ENCODE measurements at places on chromosomes 6 and 20. TPM values are rescaled to one million over a fixed set of nuclear protein-coding genes. Genes with fewer than 3 reads are reported as not detected.

DNA sequence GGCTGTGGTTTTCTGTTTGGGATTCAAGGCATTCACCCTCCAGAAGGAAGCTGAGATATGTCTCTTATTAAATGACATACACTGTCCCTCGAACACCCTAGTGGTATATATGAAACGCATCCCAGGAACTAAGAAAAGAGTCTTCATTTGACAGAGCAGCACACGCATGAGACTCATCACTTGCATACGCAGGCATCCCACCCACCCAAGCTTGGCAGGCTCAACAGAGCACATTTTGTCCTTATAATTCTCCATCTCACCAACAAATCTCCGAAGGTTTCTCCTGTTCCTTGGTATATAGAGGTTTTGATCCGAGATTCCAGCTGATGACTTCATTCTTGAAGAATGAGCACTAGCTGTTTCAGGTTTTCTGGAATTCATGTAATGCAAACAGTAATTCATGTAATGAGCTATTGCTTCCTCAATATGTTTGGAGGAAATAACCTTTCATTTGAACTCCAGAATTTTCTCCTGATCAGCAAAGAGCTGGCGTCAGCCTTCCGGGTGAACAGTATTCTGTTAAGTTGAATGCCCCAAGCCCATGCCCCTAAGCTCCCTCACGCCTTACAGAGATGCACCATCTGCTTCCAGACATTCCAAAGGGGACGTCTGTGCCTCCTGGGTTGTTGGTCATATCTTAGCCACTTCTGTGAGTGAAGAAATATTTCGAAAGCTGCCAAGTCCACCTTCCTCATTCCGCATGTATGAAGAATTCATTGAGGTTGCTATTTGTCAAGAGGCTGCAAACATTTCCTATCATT lies 66.0 kb upstream of the CDH4 start:
- peaks cover 13% of the 10 kb centered on the region for H3K27me3 ChIP-seq
- no peak overlapping the region for H3K27ac ChIP-seq
- H3K4me1 ChIP-seq: no peaks in the 10 kb centered on the region
- no peak for DNase-seq

DNA sequence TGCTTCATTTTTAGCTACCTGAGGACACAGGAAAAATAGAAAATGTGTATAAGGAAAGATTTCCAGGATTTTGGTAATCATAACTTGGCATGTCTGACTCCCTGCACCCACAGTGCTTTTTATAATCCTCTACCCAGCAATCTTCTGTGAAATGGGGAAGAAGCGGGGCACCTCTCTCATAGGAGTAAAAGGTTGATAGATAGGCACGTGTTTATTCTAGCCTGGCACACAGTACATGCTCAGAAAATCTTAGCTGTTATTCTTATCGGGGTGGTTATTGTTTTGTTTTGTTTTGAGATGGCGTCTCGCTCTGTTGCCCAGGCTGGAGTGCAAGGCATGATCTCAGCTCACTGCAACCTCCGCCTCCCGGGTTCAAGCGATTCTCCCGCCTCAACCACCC lies 87.7 kb upstream of the SALL4 start:
- H3K27ac ChIP-seq: peak overlapping the region; percentile 94
- no peak for DNase-seq
- no peaks in the 10 kb centered on the region for H3K36me3 ChIP-seq
- peaks cover 64% of the 10 kb centered on the region for H3K4me1 ChIP-seq
- no peak overlapping the region for H3K4me3 ChIP-seq

GRCh38 chr20:58225452-58226200 lies 2.8 kb downstream of the ANKRD60 start:
- H3K36me3 ChIP-seq: no peaks in the 10 kb centered on the region
- H3K27me3 ChIP-seq: peaks cover 61% of the 10 kb centered on the region
- H3K27ac ChIP-seq: no peak overlapping the region
- DNase-seq: no peak

The EYA2 gene
- 1.8 TPM for total RNA-seq

GRCh38 chr6:41659935-41660334 lies 21.7 kb downstream of the MDFI start:
- H3K27me3 ChIP-seq: no peaks in the 10 kb centered on the region
- H3K4me1 ChIP-seq: peaks cover 22% of the 10 kb centered on the region
- DNase-seq: no peak
- no peak overlapping the region for H3K27ac ChIP-seq
- no peak overlapping the region for H3K4me3 ChIP-seq

The BAG2 gene
- 0.84 TPM for total RNA-seq

DNA sequence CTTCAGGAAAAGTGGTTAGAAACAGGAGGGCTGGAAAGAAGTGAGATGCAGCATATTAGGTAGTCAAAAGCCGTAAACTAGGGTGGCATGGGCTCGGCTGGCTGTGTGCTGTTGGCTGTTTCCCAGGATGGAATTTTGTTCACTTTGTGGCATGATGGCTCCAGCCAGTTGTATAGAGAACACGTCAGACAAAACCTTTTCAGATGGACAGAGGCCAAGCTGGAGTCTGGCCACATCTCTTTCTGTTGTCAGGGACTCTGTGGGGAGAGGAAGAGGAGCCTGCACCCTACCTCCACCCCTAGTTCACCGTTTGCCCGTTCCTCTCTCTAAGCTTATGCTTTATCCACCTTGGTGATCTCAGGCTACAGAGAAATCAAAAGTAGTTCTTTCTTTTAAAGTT lies 22.0 kb downstream of the C6orf89 start:
- no peak overlapping the region for H3K27ac ChIP-seq
- peak; percentile 16 for DNase-seq
- peaks cover 14% of the 10 kb centered on the region for H3K4me1 ChIP-seq
- H3K27me3 ChIP-seq: no peaks in the 10 kb centered on the region

GRCh38 chr6:160999516-160999915 lies 7.9 kb downstream of the MAP3K4 start:
- no peaks in the 10 kb centered on the region for H3K27me3 ChIP-seq
- no peak for DNase-seq
- no peak overlapping the region for H3K27ac ChIP-seq
- H3K36me3 ChIP-seq: no peaks in the 10 kb centered on the region

DNA sequence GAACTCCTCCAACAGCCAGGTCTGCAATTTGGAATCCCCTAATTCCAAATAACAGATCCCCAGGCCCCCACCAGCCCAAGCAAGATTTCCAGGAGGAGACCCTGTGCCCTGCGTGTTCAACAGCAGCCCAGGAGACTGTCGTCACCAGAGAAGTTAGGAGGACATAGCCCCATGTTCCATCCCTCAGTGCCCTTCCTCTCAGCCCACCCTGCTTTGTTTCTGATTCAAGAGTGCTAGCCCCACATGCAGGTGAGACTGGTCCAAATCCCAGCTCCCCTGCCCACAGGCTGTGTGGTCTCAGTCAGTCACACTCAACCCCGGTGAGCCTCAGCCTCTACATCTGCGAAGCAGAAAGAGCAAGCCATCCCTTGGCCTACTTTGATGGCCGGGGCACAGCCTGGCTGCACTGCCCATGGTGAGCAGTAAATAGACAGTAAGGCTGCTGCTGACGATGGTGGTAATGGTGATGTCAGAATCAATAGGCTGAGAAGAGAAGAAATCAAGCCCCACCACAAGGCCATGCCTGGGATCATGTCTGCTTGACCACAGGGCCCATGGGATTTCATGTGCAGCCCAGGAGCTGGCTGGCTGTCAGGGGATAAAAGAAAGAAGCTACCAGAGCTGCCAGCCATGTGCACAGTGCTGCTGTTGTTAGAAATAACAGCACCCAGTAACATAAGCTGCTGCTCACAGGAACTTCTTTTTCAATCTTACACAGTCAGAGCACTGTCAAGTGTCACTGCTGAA lies 51.5 kb upstream of the NXT1 start:
- H3K36me3 ChIP-seq: no peaks in the 10 kb centered on the region
- H3K4me3 ChIP-seq: no peak overlapping the region
- no peak for DNase-seq
- no peak overlapping the region for H3K27ac ChIP-seq
- H3K4me1 ChIP-seq: peaks cover 18% of the 10 kb centered on the region
- H3K27me3 ChIP-seq: no peaks in the 10 kb centered on the region

DNA sequence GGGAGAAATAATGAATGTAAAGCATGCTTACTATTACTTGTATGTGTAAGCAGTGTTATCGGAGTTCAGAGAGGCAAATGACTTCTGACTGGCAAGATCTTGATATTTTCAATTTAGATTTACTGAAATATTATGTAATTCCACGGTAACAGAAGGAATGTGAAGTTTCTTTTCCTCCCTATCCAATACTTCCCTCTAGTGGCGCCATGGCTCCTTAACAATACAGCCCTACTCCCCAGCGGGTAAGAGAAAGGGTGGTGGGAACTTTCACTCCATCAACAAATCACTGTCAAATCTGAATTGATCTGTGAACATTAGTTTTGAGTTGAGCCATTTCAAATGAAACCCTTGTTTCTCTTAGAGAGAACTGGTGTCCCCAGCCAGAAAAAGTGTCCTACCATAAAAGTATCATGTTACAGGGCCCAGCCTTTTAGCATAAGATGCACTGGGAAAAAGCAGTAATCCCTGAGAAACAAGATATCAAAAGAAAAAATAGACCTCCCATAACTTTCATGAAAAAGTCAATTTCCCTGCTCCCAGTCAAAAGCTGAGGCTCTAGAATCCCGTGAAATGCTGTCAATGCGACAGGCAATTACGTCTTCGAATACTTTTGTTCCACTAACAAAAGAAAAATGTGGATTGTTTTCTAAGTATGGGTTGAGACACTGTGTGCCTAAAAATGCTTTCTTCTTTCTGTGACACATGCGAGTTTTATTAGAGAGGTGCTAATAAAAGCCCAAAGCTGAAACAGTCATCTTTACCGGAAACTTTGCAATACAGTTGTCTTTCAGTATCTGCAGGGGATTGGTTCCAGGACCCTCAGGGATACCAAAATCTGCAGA lies 12.9 kb downstream of the COX7A2 start:
- peak; percentile 66 for DNase-seq
- H3K27ac ChIP-seq: no peak overlapping the region
- H3K4me3 ChIP-seq: no peak overlapping the region
- H3K4me1 ChIP-seq: peaks cover 22% of the 10 kb centered on the region
- no peaks in the 10 kb centered on the region for H3K36me3 ChIP-seq

- H3K4me1 ChIP-seq: peaks cover 39% of the 10 kb centered on the region
- no peak overlapping the region for H3K27ac ChIP-seq
- no peak for DNase-seq
Measured at GRCh38 chr6:40723967-40724366, 136.8 kb upstream of the LRFN2 start.

The TP53TG5 gene
- total RNA-seq: not detected

DNA sequence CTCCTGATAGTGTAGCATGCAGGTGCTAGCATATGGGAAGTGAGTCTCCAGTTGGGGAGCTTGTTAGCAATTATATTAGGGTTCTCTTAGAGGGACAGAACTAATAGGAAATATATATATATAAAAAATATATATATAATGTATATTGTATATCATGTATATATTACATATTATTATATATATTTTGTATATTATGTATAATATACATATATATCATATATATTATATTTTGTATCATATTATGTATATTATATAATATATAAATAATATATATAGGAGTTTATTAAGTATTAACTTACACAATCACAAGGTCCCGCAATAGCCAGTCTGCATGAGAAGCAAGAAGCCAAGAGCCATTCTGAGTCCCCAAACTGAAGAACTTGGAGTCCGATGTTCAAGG lies 84.2 kb downstream of the CDYL start:
- H3K4me1 ChIP-seq: peaks cover 9% of the 10 kb centered on the region
- no peak overlapping the region for H3K4me3 ChIP-seq
- no peak overlapping the region for H3K27ac ChIP-seq
- H3K27me3 ChIP-seq: no peaks in the 10 kb centered on the region

The ECT2L gene
- total RNA-seq: not detected

The PPP1R10 gene
- 46.4 TPM for total RNA-seq

GRCh38 chr6:154473324-154473723 lies 37.2 kb downstream of the CNKSR3 start:
- H3K4me3 ChIP-seq: no peak overlapping the region
- no peaks in the 10 kb centered on the region for H3K27me3 ChIP-seq
- H3K27ac ChIP-seq: no peak overlapping the region
- peaks cover 1% of the 10 kb centered on the region for H3K4me1 ChIP-seq

The KCNB1 gene
- total RNA-seq: 0.97 TPM

- H3K4me1 ChIP-seq: no peaks in the 10 kb centered on the region
- H3K4me3 ChIP-seq: no peak overlapping the region
- no peaks in the 10 kb centered on the region for H3K36me3 ChIP-seq
- H3K27me3 ChIP-seq: no peaks in the 10 kb centered on the region
Measured at GRCh38 chr6:169968541-169969270, 217.3 kb downstream of the ERMARD start.

GRCh38 chr6:12221856-12222255 lies 68.3 kb upstream of the EDN1 start:
- H3K4me3 ChIP-seq: no peak overlapping the region
- H3K27me3 ChIP-seq: no peaks in the 10 kb centered on the region
- no peak for DNase-seq
- H3K4me1 ChIP-seq: no peaks in the 10 kb centered on the region
- H3K27ac ChIP-seq: no peak overlapping the region

DNA sequence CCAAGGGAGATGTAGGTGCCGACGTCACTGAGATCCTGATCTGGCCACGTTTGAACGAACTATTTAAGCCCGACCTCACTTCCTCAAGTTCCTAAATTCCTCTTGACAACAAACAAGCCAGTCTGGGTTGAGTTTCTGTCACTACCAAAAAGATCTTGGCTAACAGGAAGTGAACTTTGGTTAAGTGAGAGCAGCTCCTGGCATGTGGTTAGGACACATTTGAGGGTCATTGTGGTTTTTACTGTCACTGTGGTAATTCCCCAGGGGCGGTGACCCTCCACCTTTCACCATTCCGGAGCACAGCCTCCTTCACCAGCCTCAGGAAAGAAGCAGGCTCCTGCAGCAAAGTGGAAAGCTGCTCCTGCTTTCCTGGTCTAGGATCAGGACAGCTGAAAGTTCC lies 43.1 kb upstream of the ZNF831 start:
- DNase-seq: no peak
- no peaks in the 10 kb centered on the region for H3K36me3 ChIP-seq

DNA sequence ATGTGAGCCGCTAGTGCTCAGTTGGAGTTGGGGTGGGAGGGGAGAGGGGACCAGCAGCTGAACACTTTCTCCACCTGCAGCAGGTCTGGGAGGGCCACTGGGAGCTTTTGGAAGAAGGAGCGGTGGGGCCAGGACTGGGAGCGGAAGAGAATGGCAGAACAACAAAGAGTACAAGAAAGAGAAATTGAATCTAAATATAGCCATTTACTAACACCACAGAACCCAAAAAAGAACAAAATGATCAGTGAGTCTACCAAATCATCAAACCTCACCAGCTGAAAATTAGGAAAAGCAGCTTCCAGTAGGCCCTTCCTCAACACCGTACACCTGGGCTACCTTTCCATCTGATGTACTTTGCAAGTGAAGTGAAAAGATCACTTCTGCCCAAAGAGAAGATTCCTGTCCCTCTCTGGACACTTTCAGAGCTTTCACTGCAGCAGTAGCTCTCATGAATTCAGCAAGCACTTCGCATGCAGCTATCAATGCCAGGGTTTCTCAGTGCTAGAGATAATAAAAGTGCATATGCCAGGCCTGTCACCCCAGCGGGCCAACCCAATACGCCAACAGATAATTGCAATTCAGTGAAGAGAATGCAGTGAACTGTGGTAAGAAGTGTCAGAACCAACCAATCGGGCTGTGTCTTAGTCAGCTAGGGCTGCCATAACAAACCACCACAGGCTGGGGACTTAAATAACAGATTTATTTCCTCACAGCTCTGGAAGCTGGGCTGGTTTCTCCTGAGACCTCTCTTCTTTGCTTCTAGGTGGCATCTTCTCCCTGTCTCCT lies 597 bp downstream of the LY86 start:
- H3K4me1 ChIP-seq: no peaks in the 10 kb centered on the region
- H3K27me3 ChIP-seq: no peaks in the 10 kb centered on the region
- H3K4me3 ChIP-seq: no peak overlapping the region
- DNase-seq: no peak
- no peaks in the 10 kb centered on the region for H3K36me3 ChIP-seq

GRCh38 chr6:34526241-34526972 lies 29.7 kb downstream of the SPDEF start:
- peak overlapping the region; percentile 30 for H3K4me3 ChIP-seq
- no peaks in the 10 kb centered on the region for H3K36me3 ChIP-seq

The TEAD3 gene
- 9.7 TPM for total RNA-seq
